SK-N-MC (cell line): ENCODE measurements at places on chromosomes 6 and 20.

GRCh38 chr20:32461836-32462600 lies 103.9 kb downstream of the ASXL1 start:
- DNase-seq: no peak

DNA sequence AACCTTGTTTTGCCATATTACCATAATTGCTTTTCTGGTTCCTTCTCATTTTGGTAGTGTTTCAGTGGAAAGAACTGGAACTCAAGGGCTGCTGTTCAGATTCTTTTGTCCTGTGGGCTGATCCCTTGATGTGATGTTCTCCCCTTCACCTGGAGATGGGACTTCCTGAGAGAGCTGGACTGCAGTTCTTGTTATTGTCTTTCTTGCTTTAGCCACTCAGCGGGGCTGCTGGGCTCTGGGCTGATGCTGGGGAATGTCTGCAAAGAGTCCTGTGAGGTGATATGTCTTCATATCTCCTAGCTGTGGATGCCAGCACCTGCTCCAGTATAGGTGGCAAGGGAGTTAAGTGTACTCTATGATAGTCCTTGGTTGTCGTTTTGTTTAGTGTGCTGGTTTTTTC lies 79.0 kb downstream of the BCKDHB start:
- DNase-seq: no peak

DNA sequence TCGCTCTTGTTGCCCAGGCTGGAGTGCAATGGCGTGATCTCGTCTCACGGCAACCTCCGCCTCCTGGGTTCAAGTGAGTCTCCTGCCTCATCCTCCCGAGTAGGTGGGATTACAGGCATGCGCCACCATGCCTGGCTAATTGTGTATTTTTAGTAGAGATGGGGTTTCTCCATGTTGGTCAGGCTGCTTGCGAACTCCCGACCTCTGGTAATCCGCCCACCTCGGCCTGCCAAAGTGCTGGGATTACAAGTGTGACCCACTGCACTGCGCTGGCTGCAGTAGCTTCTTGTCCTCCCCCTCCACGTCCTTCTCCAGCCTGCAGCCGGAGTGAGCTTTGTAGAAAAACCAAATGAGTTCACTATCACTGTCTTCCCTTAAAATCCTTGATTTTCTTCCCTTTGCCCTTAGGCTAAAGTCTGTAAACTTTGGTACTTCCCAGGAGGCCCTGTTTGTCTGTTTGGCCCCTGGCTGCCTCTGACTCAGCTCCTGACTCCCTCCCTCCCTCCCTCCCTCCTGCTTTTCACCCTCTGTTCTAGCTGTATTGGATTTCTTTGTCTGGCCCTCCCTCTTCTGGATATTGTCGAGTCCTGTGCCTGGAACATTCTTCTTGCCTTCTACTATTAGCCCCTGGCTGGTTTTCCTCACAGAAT lies 12.9 kb downstream of the PARD6B start:
- peak; percentile 77 for DNase-seq

- DNase-seq: no peak
These were observed 251.6 kb upstream of the SOX4 start for GRCh38 chr6:21341910-21342309.

DNA sequence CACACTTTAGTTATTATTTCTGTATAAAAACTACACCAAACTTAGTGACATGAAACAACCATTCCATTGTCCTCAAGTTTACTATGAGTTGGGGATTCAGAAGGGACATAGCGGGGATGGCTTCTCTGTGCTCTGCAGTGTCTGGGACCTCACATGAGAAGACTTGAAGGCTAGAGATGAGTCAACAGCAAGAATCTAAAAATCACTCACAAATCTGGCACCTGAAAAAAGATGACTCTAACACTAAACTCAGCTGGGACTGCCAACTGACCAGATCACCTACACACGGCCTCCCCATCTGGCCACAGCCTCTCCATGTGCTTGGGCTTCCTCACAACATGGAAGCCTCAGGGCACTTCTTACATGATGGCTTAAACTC lies 63.0 kb upstream of the EYA2 start:
- no peak for DNase-seq

DNA sequence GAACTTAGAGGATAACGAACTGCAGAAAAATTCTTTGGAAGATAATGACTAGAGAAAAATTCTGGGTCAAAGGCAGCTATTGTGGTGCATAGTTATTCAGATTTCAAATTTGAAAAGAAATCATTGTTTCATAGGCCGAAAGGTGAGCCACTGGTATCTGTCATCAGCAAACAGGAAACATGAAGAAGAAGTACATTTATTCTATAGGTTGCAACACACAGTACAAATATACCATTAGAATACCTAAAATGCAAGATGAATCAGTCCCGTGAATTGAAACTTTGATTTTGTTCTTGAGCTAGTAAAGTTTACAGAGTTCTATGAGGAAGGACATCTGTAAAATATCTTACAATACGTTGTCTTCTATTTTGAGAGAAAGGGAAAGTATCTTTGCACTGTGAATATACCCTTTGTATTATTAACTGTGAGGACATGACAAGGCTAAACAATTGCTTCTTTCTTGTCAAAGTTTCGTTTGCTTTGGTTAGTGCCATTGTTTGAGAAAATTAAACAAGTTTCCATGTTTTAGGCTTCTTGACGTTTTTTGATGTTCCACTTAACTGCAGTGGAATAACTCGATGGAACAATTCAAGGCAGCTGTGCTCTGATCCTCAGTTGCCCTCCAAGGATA lies 84.7 kb downstream of the HDGFL1 start:
- no peak for DNase-seq
